ENCODE measurements at places on chromosomes 7 and 10. TPM values are rescaled to one million over a fixed set of nuclear protein-coding genes. Genes with fewer than 3 reads are reported as not detected.

DNA sequence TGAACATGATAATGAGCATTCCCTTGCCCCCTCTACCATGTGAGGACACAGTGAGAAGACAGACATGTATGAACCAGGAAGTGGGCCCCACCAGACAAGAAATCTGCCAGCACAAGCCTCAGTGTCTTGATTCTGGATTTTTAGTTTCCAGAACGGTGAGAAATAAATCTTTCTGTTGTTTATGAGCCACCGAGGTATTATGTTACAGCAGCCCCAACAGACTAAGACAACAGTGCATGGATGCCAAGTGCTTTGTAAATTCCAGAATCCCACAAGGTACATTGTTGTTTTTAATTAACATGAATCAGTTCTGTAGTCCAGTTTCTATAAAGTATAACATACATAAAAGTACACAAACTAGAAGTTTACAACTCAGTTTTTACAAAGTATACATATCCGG lies 162.2 kb downstream of the ARHGAP21 start:
- DNase-seq = no peak

GRCh38 chr10:11114269-11114668 lies 96.6 kb downstream of the CELF2 start:
- DNase-seq = no peak

- DNase-seq = no peak
Observed at GRCh38 chr7:122304319-122304975, at the start of gene FEZF1. Gene FEZF1 (minus strand): TSS chr7:122304750. CDS start chr7:122304437, 313 bp downstream.

- no peak for DNase-seq
Observed at GRCh38 chr10:6385665-6386064, 182.9 kb downstream of the PFKFB3 start.

Gene ACADSB
- total RNA-seq = 16.9 TPM

Measured in cerebellum (tissue), 4 donors.